ENCODE measurements at places on chromosomes 2 and 18.

DNA sequence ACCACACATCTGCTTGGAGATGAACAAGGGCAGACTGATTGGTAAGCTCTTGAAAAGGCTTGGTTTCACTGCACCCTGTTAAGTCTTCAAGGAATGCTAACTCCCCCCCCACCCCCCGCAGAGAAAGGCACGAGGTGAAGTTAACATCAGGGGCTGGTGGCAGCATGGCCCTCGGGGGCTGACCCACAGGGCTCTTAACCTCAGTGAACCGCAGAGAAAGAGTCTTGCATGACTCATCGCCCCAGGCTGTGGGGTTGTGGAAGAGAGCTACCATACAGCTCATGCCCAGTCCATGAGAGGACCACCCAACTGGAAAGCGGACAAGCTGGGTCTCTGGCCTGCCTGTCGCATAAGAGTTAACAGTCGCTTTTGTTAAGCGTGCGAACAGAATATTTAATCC is 10.6 kb upstream of the CEP68 start:
- DNase-seq = no peak

- no peak for DNase-seq
These were observed 170.1 kb downstream of the FHOD3 start for GRCh38 chr18:36467614-36468013.

DNA sequence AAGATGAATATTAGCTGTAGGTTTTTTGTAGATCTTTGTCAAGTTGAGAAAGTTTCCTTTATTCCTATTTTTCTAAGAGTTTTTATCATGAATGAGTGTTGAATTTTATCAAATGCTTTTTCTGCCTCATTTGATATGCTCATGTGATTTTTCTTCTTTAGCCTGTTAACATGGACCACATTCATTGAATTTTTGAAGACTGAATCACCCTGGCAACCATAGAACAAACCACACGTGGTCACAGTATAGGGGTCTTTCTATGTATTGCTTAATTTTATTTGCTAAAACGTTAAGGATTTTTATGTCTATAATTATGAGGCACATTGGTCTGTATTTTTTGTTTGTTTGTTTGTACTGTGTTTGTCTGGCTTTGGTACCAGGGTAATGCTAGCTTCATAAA is 201.7 kb upstream of the CWC22 start:
- no peak for DNase-seq

- no peak for DNase-seq
These were observed 293.5 kb downstream of the ASXL3 start for GRCh38 chr18:33871363-33872025.

GRCh38 chr2:140641163-140641562 is 1489.7 kb downstream of the LRP1B start:
- no peak for DNase-seq

GRCh38 chr2:221605751-221606240 is 33.7 kb upstream of the EPHA4 start:
- DNase-seq = no peak

DNA sequence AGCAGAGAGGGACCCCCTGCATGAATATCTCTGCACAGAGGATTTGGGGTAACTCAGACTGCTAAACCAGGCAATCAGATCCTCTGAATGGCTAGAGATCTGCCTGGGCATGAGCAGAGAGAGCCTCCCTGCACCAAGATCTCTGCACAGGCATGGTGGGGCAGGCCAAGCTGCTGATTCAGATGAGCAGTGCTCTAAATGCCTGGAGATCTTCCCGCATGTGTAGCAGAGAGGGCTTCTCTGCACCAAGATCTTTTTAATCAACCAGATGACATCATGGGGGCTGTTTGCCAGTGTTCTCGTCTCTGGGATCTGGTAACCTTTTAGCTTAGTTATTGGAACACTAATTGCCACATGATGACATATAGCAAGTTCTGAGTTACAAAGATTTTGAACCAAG is 301.3 kb upstream of the GALNT5 start:
- DNase-seq = no peak
